ENCODE measurements at places on chromosomes 2 and 18.

DNA sequence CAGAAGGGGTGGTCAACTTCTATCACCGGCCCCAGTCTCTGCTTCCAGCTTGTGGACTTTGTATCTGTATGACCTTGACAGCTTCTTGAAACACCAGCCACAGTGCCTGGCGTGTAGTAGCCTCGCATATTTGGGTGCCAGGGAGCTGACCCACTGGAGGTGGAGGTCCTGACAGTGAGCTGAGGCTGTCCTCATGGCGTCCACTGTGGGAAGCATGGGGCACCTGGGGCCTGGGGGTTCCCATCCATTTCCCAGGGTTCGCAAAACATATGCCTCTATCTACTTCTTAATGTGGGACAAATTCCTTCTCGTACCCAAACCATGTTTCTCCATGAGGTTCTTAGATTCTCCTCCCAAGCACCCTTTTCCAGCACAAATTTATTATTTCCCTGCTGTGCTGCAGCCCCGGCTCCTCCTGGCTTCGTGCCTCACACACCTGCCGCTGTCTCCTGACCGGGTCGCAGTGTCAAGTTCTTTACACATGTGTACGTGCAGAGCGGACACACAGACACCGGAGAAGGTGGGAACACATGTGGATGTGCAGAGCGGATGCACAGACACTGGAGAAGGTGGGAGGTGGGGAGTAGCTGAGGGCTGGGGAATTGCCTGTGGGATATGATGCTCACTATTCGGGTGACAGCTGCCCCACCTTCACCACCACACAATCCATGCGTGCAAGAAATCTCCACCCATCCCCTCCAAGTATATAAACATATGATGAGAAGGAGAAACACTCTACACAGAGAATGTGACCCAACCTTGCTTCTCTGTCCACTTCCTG is 23.4 kb downstream of the TMEM18 start:
- DNase-seq, result no peak

GRCh38 chr18:10320791-10321190 is 133.6 kb upstream of the APCDD1 start:
- no peak for DNase-seq

DNA sequence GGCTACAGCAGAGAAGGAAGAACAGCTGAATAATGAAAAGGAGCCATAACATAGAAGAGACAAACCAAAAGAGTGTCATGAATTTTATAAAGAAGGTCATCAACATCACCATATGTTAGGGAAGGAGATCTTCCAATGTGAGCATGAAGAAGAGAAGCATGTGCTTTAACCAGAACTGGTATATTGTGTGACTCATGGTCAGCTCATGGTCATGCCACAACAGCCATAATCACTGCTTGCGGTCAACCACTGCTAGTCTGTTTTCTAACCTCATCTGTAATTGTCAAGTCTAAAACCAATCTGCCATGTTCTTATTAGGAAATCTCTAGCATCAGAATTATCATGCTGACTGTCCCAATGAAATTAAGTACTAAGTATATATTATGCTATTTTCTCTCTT is 204.1 kb upstream of the VRK2 start:
- no peak for DNase-seq

- DNase-seq, result no peak
These were observed 36.7 kb upstream of the CDC42EP3 start for GRCh38 chr2:37708146-37708545.

- peak; percentile 75 for DNase-seq
These were observed 302.5 kb downstream of the NRXN1 start for GRCh38 chr2:50729306-50730049.

DNA sequence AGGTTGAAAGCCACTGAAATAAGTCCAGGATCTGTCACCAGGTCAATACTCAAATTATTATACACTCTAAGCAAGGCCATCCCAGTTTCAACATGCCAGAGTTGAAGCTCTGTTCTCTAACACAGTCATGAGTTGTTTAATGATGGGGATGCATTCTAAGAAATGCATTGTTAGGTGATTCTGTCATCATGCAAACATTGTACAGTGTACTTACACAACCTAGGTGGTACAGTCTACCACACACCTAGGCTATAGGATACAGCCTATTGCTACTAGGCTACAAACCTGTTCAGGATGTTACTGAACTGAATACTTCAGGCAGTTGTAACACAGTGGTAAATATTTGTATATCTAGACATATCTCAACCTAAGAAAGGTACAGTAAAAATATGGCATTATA is 162.2 kb downstream of the BAZ2B start:
- DNase-seq, result no peak

GRCh38 chr2:1621041-1621440 is 123.3 kb downstream of the PXDN start:
- no peak for DNase-seq

Data from G401 (cell line).